ENCODE measurements at places on chromosomes 6 and 20.
A peak's percentile ranks its signal among the peaks of the same experiment; 100 is the strongest.

GRCh38 chr20:31446084-31446819, 5.8 kb downstream of the DEFB123 start:
- DNase-seq, result no peak

- DNase-seq, result no peak
These were observed 4.6 kb upstream of the MYB start for GRCh38 chr6:135176464-135176863.

DNA sequence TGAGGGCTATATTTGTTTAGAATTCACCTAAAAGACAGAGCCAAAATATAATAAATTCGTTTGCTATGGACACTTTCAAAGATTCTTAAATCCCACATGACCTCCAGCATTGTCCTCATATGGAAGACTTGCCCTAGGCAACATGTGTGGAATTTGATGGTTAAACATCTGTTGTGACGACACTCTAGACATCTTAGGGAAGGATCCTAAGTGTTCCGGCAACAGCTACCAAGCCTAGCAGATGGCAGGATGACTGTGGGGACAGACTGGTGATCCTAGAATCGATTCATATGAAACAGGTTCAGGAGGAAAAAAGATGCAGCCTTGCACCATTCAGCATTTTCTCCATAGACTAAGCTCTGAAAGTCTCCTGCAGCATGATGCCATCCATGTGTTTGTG, 77.6 kb upstream of the BACH2 start:
- no peak for DNase-seq

GRCh38 chr6:26536571-26537159, 1.5 kb upstream of the HMGN4 start:
- DNase-seq, result peak; percentile 42

GRCh38 chr6:34063651-34064050, 82.2 kb downstream of the GRM4 start:
- no peak for DNase-seq

GRCh38 chr6:44742201-44742600, 354.7 kb downstream of the CDC5L start:
- DNase-seq, result no peak

DNA sequence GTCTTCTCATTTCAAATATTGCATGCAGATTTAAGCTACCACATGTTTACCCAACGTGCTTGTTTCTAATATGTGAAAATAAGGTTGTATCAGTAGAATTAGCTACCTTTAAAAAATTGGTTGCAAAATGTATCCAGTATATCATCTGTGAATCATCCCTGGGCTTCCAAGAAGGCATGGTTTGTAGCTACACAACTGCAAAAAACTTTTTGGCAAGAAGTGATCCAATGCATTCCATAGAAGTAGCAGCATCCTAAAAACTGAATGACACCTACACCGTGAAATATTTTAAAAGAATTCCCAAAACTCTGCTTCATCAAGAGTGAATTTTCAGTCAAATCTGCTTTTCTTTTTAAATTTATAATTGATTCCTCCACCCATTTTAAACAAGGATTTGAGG, 89.1 kb downstream of the AIG1 start:
- DNase-seq, result no peak

DNA sequence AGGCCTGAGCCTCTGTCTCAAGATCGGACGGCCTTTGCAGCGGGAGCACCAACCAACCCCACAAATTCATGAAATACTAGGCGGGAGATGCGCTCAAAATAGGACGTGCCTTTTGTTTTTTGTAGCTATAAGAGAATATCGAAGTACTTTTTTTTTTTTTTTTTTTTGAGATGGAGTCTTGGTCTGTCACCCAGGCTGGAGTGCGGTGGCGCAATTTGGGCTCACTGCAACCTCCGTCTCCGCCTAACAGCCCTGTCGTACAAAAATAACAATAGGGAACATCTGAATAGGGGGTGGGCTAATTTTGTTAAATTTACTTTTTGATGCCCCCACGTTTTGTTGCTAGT, 5.9 kb upstream of the TUBB2A start:
- peak; percentile 58 for DNase-seq

GRCh38 chr6:164749221-164750064, 560.0 kb downstream of the C6orf118 start:
- no peak for DNase-seq

DNA sequence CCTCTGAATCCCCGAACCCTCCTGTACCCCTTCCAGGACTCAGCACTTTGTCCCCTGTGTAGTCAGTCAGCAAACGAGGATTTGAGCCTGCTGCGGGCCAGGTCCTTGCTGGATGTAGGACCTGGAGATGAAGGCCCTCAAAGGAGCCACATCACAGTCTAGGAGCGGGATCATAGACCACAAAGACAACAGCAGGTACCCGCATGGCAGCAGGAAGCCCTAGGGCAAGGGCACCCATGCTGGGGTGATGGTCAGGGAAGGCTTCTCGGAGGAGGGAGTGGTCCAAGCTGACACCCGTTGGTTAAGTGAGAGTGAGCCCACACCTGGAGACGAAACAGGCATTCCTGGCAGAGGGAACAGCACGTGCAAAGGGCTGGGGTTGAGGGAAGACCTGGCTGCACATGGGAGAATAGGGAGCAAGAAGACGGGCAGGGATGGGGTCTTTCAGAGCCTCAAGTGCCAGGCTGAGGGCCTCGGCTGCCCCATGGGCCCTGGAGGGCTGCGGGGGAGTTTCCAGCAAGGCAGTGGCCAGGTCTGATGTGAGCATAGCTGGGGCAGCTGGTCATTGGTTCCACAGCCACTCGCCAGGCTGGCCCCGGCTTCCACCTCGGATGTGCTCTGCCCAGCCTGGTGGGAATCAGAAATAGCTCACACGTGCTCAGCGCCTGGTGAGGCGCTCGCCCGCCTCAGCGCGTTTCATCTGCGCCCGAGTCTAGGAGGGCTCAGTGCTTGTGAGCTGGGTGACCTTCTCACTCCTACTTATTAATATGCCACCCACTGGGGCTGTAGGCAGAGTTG, 15.0 kb downstream of the DLGAP4 start:
- no peak for DNase-seq

- DNase-seq, result no peak
These were observed 178.7 kb downstream of the TBXT start for GRCh38 chr6:165988757-165989456.

DNA sequence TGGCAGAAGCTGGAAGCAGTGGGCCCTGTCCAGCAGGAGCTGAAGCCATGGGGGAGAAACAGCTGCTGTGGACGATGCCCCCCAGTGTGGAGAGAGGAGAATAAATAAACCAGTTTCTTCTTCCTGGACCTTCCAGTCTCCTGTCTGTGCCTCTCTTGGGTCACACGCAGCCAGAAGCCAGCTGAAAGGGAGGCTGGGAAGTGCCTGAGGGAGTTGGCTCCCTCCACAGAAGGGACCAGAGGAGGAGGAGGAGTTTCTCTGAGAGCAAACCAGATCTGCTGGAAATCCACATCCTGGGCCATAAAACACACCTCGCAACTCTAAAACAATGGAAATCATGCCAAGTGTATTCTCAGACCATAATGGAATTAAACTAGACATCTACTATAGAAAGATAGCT, 577.0 kb downstream of the CDH26 start:
- DNase-seq, result no peak
